ENCODE measurements at places on chromosomes 3 and 15.

DNA sequence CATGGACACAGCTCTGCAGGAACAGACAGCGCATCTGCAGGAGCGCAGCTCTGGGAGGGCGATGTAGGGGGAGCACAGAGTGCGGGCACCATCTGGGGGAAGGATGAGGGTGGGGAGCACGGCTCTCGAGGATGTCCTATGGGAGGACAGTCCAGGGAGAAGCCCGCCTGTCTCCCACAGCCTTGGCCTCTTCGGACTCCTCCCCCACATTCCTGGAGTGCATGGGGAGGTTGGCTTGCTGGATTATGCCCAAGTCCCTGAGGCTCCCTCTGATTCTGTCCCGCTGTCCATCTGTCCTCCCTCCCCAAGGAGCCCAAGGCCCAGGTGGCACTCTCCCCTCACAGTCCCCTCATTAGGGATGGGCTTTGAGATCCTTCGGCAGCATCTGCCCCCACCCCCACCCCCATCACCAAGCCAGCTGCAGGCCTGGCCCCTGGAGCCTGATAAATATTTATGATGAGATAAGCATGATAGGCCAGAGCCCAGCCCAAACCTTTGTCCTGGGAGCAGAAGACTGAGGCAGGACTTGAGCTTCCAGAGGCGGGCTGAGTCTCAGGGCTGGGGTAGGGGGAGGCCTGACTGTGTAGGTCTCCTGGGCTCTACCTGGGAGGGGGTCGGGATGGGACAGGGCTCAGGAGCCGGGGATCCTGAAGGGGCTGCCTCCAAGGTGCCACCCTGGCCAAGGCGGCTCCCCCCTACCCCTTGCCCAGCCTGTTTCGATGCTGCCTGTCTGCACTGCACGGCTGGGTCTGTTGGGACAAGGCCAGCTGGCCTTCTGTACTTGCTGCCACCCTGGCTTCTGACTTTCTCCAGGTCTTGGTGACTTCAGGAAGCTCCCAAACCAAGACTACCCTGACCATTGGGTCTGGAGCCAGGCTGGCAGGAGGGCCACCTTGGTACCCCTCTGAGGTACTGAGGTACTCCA, 28.6 kb upstream of the SEMA3F start:
- peak; percentile 82 for DNase-seq

DNA sequence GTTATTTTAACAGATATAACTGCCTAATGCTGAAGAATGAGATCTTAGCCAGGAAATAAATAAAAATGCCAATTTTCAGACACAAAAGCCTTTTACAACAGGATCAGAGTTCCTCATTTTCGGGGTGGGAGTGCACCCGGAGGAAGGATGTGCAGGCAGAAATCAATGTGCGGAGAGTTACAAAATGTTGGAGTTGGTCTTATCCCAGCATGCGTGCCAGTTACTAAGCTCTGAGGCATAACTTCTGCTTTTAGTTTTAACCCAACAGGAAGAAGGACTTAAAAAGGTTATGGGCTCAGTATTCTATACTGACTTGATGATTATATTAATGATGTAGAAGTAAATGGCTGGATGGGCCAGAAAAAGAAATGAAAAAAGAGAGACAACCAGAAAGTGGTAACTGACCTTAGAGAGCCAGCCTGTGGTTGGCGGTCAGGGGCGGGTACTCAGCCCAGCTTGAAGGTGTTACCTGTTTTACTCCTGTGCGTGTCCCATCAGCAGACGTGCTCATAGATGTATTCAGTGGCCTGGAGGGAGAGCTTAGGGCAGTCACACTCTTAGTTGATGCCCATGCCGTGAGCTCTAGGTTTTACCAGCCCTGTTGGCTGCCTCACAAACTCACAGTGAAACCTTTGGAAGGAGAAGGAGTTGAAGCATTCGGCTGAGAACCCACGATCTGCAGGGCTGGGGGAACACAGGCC, 164.7 kb downstream of the SV2B start:
- no peak for DNase-seq

- DNase-seq = no peak
These were observed 32.7 kb downstream of the CCNL1 start for GRCh38 chr3:157127268-157127667.

DNA sequence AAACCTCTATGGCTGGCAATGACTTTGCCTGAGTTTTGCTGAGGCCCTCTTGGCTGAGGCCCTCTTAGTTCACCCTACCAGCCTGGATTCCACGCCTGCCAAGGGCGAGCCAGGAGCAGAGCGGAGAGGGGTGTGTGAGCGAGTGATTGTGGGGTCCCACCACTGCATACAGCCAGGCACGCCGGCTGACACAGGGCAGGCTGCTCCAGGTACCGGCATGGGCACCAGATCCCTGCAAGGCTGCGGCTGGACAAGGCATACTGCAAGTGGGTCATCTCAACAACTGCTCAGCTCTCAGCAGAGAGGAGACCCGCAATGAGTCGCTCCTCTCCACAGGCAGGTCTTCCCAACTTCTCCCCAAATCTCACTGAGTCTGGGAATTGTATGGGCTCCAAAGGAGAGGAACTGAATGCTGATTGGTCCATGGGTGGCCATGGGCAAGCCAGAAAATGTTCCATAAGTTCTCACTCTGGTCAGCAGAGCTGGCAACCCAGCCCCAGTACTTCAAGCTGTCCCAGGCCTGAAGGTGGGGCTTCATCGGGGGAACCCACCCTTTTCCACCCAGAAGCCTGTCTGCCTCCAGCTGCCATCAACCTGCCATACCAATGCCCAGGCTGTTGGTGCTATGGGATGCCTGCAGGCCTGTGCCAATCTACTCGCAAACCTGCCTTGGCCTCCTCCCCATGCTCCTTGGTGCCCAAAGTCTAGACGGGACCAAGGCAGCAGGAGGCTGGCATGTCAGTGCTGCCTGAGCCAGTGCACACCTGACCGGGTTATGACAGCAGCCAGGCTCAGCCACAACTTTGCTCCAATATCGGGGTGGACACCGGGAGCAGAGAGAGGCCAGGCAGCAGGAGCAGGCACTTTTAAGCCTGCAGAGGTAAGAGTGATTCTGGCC, 1273.6 kb upstream of the GBE1 start:
- no peak for DNase-seq

- DNase-seq = no peak
These were observed 9.0 kb upstream of the CA12 start for GRCh38 chr15:63390689-63391088.

DNA sequence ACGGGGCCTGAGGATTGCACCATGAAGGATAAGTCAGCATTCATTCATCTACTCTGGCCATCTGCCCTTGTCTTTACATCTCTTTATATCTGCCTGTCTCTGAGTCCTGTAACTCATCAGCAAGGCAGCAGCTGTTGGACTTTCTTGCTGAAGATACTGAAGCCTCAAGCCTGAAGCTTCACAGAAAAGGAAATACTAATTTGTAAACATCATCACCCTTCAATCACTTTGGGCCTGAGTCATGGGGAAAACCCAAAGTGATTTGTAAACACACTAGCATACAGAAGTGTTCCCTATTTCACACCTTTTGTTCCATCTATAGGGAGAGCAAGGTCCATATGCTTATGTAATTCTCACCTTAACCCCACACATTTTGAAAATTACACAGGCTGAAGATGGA, 928.2 kb downstream of the EPHA3 start:
- DNase-seq = no peak

All from brain (organoid and tissue), 16 donors.